ENCODE measurements at places on chromosomes 12 and 14.

DNA sequence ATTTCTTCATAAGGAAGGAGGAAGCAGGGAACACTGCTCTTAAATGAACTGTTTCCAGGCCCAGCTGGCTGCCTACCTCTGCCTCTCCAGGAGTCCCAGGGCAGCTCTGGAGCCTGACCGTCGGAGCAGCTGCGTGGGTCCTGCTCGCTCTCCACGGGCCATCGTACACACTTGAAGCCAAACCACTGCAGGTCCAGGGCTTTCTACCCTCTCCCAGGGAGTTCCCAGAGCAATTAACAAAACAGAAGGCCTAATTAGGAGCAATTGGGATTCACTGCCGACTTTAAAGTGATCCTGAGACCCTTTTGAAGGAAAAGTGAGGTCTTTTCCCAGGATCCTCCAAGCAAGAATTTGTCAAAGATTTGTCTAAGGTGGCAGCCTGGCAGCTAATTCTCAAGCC, 76.9 kb downstream of the OTX2 start:
- no peak for DNase-seq

GRCh38 chr14:54580933-54581332, 14.0 kb downstream of the SAMD4A start:
- no peak for DNase-seq

DNA sequence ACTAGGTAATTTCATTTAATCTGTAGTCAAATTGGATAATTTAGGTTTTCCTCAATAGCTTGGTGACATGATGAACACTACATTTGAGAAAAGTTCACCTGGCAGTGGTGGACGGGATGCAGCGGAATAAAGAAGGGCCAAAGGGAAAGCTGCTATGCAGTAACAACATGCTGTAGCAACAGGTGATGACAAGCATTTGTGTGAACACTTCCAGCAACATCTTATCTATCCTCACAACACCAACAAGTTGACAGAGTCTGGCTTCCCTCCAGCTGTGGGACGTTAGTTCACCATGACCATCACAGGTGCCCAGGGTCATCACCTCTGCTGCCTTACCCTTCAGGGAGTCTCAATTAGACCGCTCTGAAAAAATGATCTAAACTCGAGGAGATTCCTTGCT, 8.3 kb downstream of the DBX2 start:
- DNase-seq: no peak

GRCh38 chr12:132359971-132360370, 30.6 kb upstream of the GALNT9 start:
- DNase-seq: no peak

GRCh38 chr12:112025808-112026375, 12.7 kb downstream of the ERP29 start:
- DNase-seq: no peak

DNA sequence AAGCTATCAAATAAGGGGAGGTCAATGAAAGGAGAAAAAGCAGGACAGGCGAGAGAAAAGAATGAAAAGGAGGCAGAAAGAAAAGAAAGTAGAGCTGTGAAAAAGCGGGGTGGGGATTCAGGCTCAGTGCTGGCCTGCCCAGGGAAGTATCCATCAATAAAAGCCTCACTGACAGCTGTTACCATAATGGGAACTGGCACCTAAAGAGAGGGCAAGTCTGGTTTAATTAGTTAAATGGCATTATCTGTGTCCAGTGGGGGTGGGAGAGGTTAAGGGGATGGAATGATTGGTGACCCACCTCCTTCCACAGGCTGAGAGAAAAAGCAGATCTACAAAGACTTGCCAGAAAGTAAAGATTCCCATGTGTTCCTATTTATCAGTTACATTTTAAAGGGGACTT, 7.4 kb downstream of the SALL2 start:
- DNase-seq: no peak

DNA sequence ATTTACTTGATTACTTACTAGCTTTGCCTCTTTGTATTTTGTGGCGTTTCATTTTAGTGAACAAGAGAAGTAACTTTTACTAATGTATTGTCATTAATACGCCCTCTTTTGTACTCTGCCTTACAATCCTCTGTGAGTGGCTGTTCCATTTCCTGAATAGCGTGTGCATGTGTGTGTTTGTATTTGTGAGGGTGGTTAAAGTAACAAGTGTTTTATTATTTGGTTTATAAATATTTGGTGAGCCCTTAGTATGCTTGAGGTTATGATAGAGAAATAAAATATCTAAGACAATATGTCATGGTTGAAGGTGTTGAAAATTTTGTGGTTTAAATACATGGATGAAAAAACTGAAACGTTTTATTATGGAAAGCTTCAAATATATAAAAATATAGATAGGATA, 71.7 kb upstream of the REP15 start:
- DNase-seq: no peak

- no peak for DNase-seq
Measured at GRCh38 chr14:92099802-92100201, 6.6 kb downstream of the ATXN3 start.

GRCh38 chr12:9725213-9725870, 7.6 kb downstream of the CLECL1 start:
- no peak for DNase-seq

DNA sequence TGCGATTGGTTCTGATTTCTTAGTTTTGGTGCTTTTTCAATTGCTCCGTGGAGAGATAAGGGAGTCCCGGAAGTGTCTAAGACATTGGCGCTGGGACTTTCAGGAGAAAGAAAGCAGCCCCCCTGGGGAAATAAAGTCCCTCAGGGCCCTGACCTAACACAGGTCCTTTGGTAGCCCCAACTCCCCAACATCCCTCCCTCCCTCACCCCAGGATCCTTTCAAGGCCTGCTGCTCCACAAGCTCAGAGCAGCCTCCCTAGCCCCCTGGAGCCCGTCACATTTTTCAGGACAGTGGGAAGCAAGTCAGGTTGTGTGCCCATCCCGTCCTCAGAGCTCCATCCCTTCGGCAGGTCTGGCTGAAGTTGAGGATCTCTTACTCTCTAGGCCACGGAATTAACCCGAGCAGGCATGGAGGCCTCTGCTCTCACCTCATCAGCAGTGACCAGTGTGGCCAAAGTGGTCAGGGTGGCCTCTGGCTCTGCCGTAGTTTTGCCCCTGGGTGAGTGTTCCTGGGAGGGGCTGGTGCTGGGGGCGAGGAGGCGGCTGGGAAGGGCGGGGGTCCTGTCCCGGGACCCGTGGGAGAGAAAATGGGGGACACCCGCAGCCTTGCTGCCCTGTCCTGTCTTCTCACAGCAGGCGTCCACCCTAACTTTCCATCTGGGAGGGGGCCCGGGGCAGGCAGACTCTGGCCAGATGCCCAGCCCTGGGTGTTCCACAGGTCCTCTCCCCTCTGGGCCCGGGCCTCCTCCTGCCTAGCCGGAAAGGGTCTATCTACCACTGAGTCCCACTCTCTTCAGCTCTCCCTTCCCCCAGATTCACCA, 950 bp downstream of the IFI27 start:
- DNase-seq: no peak

GRCh38 chr14:68397822-68398221, 395.0 kb downstream of the ZFP36L1 start:
- DNase-seq: no peak

DNA sequence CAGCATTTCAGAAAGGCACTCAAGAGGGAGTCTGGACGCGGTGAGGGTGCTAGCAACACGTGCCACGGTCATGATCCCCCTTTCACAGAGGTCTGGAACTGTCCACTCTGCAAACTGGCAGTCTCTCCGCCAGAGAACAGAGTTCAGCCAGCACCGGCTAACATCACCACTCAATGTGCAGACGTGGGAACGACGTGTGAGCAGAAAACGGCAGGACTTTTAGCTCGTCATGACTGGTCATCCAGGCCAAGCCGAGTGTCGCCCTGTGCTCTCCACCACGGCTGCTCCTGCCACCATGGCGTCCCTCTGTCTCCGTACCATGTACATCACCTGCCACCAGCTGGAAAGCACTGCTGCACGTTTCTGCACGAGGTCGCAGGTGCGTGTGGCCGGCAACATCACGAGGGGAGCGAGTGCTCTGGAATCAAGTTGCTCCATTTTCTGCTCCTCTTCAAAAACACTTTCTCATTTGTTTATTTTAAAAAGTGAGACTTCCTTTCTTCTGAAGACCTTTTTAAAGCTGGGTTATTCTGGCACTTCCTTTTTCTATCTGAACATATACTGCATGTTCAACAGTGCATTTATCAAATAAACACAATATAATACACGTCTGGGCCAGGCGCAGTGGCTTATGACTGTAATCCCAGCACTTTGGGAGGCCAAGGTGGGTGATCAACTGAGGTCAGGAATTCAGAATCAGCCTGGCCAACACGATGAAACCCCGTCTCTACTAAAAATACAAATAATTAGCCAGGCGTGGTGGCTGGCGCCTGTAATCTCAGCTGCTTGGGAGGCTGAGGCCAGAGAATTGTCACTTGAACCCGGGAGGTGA, 28.0 kb downstream of the SLC15A4 start:
- DNase-seq: no peak

DNA sequence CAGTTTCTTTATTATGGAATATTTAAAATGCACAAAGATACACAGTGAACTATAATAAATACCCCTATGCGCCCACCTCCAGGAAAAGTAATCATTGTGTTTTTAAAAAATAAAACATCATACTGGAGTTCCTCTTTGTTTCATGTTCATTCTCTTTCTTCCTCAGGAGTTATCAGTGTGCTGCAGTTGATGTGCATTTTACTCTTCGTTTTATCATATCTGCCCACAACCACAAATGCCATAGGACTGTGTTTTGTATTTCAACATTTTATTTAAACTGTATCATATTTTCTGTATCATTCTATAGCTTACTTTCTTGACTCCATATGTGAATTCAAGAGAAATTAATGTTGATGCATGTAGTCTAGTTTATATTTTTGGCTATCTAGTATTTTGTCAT, 53.9 kb downstream of the TSHR start:
- no peak for DNase-seq

- no peak for DNase-seq
Measured at GRCh38 chr12:8052679-8053078, 13.5 kb downstream of the C3AR1 start.

GRCh38 chr12:65168681-65169319, 583 bp upstream of the LEMD3 start:
- DNase-seq: no peak

- no peak for DNase-seq
Measured at GRCh38 chr12:117261247-117261646, 71.0 kb upstream of the FBXO21 start.

- DNase-seq: no peak
Measured at GRCh38 chr14:77003960-77004710, 24.4 kb downstream of the IRF2BPL start.

GRCh38 chr12:31020385-31021166, 53.1 kb upstream of the DDX11 start:
- no peak for DNase-seq

DNA sequence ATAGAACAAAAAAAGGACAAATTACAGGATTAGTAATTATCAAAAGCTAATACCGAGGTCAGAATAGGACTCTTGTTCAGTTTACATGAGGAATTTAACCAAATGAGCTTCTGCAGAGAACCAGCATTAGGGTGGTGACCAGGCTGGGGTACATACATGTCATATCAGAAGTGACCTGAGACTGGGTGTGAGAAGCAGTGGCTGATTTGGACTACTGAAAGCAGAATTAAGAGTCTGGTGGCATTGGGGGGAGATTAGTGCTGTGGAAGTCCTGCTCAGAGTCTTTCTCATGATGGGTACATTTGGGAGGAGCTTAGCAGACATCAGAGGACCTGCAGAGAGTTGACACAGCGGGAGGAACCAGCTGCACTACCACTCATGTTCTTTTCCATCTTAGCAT, 21.7 kb downstream of the TRAF3 start:
- no peak for DNase-seq

DNA sequence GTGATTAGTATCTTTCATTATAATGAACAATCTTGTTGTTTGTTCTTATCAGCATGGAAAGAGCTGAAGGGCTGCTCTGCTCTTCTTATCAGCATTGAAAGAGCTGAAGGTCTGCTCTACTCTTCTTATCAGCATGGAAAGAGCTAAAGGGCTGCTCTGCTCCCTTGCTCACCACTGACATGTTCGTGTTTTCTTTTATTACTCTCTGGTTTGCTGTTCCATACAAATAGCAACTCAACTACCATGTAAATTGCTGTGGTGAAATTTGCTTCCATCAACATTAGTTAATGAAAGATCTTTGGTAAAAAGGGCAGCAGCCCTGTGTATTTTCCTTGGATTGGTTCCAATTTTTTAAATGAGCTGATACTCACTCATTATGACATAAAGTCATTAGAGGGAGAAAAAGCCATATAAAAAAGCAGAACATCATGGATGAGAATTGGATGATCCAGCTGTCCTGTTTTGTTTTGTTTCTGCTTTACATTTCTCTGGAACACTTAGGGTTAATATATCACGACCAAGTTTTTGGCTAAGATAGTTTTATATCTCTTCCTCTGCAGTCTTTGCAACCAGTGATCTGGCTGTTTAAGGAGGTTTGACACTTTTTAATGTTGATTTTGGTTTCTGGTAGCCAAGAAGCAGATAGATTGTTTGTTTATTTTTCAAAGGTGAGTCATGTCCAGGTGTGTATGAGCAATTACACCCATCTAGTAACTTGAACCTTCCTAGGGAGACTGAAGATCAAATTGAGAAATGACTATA, 356.6 kb downstream of the CEP128 start:
- no peak for DNase-seq
